ENCODE measurements at places on chromosomes 12 and 14. TPM values are rescaled to one million over a fixed set of nuclear protein-coding genes. Genes with fewer than 3 reads are reported as not detected.

- no peak for DNase-seq
Observed at GRCh38 chr14:94052662-94053061, 26.5 kb downstream of the OTUB2 start.

DNA sequence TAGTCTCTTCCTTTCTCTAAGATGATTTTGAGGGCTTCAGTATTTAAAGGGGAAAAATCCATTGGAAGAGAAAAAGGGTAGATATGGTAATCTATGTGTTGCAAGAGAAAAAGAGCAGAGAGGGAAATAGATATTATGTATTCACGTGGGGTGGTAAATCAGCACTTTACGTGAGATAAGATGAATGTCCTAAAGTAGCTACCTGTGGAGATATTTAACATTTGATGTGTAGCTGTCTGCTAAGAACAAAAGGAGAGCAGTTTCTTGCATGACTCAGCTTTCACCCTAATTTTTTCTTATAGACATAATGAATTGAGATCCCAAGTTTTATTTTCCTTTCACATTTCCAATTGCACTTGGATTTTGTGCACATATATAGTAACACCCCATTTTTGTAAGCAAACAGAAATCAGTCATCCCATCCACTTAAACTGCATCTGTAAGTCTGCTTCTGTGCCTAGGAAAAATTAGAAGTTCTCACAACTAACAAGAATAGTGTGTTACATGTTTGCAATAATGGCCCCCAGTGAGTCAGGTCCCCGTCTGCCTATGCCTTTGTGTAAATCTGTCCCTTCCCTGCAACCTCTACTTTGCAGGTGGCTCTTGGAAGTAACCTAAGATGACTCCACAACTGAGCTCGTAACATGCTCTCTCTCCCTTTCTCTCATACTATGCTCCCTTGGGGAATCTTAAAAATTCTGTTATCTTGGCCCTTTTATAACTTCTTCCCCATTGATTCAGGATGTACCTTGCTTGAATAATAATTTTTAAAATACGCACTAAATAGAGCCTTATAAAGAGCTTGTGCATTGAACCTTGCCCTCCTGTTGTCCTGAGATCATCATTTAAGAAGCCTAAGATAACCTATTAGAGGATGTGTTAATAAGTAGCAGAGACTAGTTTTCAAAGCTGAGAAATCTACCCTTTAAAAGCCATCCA, 3.7 kb downstream of the TMTC3 start:
- DNase-seq = no peak

Gene SERPINA3
- total RNA-seq = 209 TPM

DNA sequence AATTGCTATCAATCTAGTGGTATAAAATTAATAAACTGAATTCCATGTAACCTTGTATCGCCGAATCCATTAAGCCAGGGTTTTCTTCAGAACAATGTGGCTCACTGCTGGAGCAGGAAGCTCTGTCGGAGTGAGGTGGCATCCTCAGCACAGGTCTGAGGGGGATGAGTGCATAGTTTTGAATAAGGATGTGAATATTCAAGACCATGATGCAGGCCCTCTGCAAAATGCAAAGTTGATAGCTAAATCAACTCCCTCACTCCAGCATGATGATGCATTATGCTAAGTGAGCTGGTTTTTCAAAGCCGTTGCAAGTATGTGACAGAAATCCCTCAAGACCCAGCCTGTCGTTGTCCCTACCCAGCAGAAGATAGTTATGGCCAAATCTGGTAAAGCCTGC, 53.0 kb downstream of the TRIM9 start:
- no peak for DNase-seq

DNA sequence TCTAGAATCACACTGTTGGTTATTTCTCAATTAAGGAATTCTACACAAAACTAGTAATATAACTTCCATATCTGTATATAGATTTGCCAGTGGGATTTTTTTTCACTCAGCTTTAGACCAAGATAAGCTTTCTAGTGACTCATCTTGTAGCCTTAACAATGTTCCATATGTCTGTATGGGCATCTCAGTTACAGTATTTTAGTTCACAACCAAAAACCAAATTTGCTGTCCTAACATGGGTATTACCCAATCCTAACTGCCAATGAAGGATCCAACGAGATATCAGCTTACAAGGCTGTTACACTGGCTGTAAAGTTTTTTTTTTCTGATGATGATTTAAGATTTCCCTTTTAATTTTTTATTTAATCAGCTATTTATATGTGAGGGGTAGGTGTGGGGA, 31.5 kb upstream of the KRR1 start:
- DNase-seq = no peak

DNA sequence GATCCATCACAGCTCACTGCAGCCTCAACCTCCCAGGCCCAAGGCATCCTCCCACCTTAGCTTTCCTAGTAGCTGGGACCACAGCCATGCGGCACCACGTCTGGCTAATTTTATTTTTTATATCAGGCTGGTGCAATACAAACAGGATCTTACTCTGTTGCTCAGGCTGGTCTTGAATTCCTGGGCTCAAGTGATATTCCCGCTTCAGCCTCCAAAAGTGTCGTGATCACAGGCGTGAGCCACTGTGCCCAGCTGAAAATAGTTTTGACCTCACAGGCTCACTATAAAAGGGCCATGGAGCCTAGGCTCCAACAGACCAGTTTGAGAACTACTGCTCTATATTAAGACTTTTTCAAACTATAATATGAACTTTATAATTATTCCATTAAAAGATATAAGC, 37.3 kb downstream of the SNX6 start:
- DNase-seq = no peak

Gene KRT6B
- total RNA-seq = 0.24 TPM

DNA sequence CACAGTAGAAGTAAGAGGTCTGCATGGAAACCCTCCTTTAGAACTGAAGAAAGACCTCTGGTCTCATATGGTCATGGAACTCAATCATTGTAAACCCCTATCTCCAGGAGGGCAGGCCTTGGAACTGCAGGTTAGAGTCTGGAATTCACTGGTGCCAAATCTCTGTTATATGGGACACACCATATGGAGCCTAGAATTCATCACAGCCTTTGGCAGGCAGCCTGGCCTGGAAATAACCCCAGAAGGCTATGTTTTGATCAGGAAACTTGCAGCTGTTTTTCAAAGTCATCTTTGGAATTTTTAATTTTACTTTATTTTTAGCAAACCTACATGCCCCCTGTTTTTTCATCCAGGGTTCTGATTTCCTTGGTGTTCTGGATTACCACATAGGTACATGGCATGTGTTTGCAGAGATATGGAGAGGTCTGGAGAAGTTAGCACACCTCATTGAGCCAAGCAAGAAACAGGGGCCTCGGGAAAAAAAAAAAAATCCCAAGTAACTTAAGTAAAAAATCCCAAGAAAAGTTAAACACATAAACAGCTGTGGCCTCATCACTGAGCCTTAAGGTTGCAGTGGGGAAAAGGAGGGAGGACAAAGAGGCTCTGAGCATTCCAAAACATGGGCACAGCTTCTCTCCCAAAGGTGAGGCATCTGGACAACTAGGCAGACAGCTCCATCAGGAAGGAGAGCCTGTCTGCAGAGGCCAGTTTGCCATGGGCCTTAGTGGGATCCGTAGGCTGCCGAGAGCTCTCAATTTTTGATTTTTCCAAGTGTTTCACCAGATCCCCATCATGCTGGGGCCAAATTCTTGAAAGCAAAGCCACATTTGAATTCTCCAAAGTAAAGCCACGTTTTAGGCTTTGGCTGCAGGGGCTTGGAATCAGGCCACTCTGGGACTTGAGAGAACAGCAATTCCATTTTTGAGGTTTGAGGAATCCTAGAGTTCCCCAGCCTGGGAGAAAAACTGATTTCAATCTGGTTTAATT, 339.6 kb upstream of the TBX3 start:
- DNase-seq = no peak

DNA sequence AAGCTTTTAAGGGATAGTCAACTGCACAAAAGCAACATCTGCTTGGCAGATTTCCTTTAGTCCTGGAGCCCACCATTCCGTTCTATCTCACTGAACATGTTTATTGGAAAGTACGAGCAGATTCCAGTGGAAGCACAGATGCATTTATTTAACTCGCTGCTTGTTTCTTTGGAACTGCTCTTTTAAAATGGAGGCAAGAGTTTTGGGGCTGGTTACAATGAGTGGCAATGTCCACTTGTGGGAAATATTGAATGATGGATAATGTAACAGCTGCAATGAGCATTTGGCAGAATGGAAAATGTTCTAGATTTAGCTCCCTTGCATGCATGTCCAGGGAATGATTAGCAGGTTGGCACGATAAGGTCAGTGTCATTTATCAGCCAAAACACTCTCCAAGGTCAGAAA, 163.0 kb downstream of the ATP23 start:
- no peak for DNase-seq

Gene OR6C2
- total RNA-seq = not detected

Gene RIMBP2
- total RNA-seq = 0.36 TPM

Gene KRT1
- total RNA-seq = not detected

Gene SNW1
- 44.4 TPM for total RNA-seq

Gene CYP27B1
- 0.19 TPM for total RNA-seq

Gene LIN7A
- 16.2 TPM for total RNA-seq

Gene CLEC4D
- 2.0 TPM for total RNA-seq

Data from omental fat pad (tissue), 4 donors.